Forelimb muscle (tissue), 1 donor: ENCODE measurements at places on chromosomes 5 and 9. TPM values are rescaled to one million over a fixed set of nuclear protein-coding genes. Genes with fewer than 3 reads are reported as not detected.

CBY3 gene
- polyA plus RNA-seq: 0.37 TPM

NUTM2F gene
- not detected for polyA plus RNA-seq

MYOT gene
- polyA plus RNA-seq: 327 TPM

PCDHGB3 gene
- 1.6 TPM for polyA plus RNA-seq

RNF183 gene
- polyA plus RNA-seq: not detected

OR1J2 gene
- not detected for polyA plus RNA-seq

FBP2 gene
- polyA plus RNA-seq: 91.5 TPM

GARIN3 gene
- polyA plus RNA-seq: not detected

ADAM19 gene
- 17.2 TPM for polyA plus RNA-seq

MZB1 gene
- polyA plus RNA-seq: 0.52 TPM

PRRX2 gene
- 4.5 TPM for polyA plus RNA-seq

ANKRD31 gene
- polyA plus RNA-seq: 0.13 TPM

GAPT gene
- polyA plus RNA-seq: 0.66 TPM

PCDHB11 gene
- 2.2 TPM for polyA plus RNA-seq

DOLPP1 gene
- polyA plus RNA-seq: 7.7 TPM

FAXDC2 gene
- 14.0 TPM for polyA plus RNA-seq

SPINK4 gene
- not detected for polyA plus RNA-seq

CDO1 gene
- 15.6 TPM for polyA plus RNA-seq

PALM2AKAP2 gene
- 30.6 TPM for polyA plus RNA-seq

HAPLN1 gene
- 0.25 TPM for polyA plus RNA-seq

SPATA24 gene
- polyA plus RNA-seq: 10.0 TPM

TMOD1 gene
- 151 TPM for polyA plus RNA-seq

ADRB2 gene
- polyA plus RNA-seq: 1.0 TPM

LRRC19 gene
- 0.11 TPM for polyA plus RNA-seq

PCDHB5 gene
- 3.8 TPM for polyA plus RNA-seq

ORM1 gene
- polyA plus RNA-seq: 0.58 TPM

ARSK gene
- 7.1 TPM for polyA plus RNA-seq

HTR4 gene
- not detected for polyA plus RNA-seq

SYK gene
- polyA plus RNA-seq: 2.5 TPM

ZNG1F gene
- polyA plus RNA-seq: 7.3 TPM

TUSC1 gene
- polyA plus RNA-seq: 11.7 TPM
